Activated naive CD4-positive, alpha-beta T cell treated with anti-CD3 and anti-CD28 coated beads for 36 hours (primary cell): ENCODE measurements at places on chromosomes 7 and 10.

DNA sequence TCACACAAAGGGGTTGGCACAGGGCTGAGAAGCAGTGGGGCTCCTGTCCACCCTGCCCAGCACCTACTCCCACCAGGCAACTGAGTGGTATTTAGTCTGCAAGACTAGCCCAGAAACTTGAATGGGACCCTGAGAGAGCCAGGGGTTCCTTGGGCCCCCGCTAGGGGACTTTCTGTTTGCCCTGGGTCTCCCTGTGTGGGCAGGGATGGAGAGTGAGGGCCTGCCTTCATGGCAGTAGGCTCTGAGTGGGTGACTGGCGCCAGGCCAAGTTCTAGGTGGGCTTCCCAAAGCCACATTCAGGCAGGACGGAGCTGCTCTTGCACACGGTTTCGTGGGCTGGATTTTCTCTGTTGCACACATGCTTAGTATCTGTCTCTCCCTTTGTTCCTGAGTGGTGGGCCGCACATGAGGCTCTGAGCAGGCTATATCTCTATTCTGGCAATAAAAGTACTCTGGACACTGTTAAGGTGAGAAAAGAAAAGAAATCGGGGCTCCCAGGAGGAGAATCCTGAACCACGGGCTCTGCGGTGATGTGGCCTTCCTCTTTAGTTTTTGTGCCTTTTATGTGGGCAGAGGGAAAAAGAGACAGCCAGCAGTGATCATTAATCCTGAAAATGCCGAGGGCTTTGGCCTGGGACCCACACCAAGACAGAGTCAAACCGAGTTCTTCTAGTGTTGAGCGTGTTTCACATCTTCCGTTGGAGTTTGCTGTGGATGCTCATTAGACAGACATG, 26.9 kb downstream of the IL2RA start:
- peak; percentile 10 for DNase-seq

DNA sequence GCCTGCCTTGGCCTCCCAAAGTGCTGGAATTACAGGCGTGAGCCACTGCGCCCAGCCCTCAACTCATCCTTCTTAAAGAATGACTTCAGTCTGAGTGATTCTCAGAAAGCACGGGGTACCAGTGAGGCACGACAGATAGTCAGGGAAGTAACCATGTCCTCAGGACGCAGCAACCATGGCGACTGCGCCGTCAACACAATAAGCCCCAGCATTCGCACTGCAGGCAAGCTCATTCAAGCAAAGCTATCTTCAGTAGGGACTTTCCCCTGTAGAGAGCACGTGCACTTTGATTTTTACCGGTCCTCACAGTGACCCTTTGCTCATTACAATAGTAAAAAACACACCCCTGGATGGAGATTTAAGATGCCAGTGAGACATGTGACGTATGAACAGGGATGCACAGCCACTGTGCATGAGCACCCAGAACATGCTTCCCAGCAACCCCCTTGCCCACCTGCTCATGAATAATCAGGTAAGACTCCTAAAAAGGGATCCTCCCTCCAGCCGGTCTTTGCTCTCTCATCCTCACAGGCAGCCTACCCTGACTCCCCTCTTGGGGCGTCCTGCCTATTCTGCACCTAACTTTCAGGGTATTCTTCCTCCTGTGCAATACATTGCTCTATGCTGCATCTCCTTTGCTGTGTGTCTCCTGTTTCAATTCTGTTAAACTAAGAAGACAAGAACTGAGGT, 9.1 kb downstream of the WDR86 start:
- DNase-seq: no peak

DNA sequence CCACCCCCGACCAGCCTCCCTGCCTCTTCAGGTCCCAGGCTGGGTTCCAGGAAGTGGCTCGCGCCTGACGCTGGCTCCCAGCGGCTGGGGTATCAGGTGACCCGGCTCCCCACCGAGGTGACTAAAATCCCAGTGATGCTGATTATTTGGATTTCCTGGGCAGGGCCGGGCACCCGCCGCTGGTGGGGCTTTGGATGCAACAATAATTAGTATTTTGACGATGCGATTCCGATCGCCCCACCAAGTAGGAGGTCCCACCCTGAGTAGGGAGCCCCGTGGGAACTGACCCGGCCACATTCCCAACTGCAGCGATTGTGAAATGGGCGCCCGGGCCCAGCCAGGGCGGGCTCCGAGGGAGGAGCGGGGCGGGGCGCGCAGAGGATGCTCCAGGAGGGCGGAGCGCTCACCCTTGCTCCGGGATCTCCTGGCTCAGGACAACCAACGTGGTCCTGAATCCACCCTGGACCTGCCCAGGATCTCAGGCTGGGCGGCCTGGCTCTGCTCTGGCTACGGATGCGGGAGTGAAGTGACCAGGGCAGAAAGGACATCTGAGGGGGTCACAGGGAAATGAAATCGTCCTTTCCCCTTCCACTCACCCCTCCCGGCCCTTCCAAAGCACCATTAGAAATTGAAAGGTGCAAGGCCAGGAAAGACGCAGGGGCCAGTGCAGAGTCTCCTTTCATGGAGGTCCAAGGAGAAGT, 32.6 kb downstream of the DUSP5 start:
- peak; percentile 52 for DNase-seq

GRCh38 chr7:131504157-131504899, 52.1 kb downstream of the PODXL start:
- DNase-seq: no peak

- no peak for DNase-seq
Measured at GRCh38 chr10:124349996-124350280, 68.8 kb downstream of the OAT start.

DNA sequence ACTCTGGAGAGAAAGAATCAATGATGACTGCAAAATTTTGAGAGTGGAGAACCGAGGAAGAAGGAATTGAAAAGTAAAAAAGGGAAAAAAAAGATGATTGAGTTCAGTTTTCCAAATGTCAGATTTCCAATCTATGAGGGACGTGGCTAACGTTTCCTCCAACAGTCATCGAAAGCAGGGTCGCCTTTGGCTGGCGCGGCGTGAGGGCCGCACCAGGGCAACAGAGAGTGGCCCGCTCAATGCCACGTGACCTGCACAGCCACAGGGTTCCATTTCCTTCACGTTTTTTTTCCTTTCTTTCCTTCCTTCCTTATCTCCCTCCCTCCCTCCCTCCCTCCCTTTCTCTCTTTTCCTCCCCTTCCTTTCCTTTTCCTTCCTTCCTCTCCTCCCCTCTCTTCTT, 101.9 kb downstream of the WDR37 start:
- no peak for DNase-seq

DNA sequence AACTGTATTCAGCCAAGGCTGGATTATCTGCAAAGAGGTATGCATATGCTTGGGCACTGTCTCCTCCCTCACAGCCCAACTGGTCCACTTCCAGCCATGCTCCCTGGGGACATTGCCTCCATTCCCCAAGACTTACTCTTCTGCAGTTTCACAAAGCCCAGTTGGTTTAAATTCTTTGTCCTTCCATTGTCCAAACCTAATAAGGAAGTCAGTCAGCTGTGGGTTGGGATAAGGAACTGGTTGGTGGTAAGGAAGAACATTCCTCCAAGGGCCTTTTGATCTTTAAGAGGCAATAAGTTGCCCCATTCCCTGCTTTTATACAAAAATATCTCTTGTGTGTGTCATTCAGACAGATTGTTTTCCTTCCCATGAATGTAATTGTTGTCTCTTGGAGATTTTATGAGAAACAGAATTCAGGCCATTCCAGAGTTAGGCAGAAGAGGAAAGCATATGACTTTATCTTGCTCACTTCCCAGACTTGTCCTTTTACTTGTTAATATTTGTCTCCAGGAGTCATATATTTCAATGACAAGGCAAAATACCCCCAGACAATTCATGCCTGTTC, 673.7 kb downstream of the SUGCT start:
- DNase-seq: no peak

DNA sequence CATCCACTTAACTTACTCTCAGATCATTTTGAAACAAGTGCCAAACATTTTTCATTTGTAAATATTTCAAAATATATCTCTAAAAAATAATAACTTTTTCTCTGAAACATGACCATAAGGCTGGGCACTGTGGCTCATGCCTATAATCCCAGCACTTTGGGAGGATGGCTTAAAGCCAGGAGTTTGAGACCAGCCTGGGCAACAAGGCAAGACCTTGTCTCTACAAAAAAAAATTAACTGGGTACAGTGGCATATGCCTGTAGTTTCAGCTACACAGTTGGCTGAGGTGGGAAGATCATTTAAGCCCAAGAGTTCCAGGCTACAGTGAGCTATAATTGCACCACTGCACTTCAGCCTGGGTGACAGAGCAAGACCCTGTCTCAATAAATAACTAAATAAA, 36.4 kb downstream of the USP54 start:
- no peak for DNase-seq

DNA sequence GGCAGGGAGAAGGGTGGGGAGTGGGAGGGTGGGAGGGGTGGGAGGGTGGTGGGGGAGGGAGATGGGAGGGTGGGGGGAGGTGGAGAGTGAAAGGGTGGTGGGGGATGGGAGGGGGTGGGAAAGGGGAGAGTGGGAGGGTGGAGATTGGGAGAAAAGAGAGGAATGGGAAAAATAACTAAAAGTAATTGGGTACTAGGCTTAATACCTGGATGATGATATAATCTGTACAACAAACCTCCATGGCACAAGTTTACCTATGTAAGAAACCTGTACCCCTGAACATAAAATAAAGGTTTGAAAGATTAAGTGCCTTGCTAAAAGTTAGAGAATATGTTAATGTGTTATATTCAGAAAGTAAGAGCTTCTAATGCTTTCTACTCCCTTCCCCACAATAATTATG, 564.9 kb downstream of the CNTNAP2 start:
- DNase-seq: no peak

DNA sequence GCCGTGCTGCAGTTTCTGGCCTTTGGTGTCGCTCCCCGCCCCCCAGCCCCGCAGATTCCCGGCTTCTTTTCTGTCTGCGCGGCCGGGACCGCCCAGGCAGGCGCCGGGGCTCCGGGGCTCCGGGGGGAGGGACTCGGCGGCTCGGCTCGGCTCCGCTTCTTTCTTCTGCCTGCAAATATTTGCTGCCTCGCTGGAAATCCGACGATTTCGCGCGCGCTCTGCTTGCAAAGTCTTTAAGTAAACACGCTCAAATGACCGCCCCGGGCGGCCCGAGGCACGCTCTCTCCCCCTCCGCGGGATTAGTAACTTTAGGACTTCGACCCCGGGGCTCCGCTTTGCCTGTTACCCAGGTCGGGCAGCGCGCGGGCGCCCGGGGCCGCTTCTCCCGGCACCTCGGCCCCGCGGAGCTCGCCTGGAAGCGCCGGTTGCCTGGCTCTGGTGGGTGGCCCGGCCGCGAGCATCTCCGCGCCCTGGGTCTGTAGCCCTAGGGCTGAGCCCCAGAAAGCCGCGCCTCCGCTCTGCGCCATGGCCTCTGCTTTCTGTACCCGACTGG, 3.9 kb upstream of the GATA3 start:
- no peak for DNase-seq
